ENCODE measurements at places on chromosomes 1 and 21.
A peak's percentile ranks its signal among the peaks of the same experiment; 100 is the strongest.

DNA sequence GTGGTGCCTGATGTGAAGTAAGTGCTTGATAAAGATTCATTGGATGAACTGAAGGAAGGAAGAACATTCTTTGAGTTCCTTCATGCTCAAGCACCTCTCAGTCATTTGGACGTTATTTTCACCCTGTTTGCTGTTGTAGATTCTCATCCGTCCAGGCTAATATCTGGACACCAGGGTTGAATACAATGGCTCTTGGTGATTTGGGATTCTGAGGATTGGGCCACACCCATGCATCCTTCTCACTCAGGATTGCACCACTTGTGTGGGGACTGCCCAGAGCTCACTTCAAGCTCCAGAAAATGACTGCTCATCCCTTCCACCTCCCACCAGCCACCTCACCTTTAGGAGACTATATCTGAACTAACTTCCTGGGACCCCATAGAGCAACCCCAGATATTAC lies 117.1 kb upstream of the IPO9 start:
- no peak for ATAC-seq

GRCh38 chr1:152827173-152827572 lies at the start of gene LCE1A:
LCE1A (plus strand) TSS chr1:152827473; CDS start chr1:152827473, 0 bp downstream.
- ATAC-seq, result no peak

DNA sequence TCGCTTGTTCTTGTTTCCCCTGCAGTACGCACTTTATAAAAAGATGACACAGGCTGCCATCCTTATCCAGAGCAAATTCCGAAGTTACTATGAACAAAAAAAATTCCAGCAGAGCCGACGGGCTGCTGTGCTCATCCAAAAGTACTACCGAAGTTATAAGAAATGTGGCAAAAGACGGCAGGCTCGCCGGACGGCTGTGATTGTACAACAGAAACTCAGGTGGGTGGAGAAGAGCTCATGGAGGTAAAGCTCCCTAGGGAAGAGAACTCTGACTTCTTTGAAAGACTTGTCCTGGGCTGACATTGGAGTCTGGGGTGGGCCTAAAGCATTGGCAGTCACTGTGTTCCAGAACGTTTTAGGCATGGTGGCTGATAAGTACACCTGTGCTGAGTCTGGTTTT lies 19.9 kb upstream of the VAMP3 start:
- no peak for ATAC-seq

DNA sequence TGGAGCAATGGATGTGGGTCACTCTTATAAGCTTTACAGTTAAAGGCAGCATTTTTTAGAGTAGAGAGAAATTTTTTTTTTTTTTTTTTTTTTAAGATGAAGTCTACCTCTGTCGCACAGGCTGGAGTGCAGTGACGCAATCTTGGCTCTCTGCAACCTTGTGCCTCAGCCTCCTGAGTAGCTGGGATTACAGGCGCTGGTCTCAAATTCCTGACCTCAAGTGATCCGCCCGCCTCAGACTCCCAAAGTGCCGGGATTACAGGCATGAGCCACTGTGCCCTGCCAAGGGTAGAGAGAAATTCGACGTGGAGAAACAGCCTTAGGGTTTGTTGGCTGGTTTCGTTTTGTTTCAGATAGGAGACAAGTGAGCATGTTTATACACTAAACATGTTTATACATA lies 594.2 kb upstream of the ADAMTS5 start:
- no peak for ATAC-seq

- peak; percentile 94 for ATAC-seq
Observed at GRCh38 chr1:8121261-8122159, 95.4 kb upstream of the ERRFI1 start.

DNA sequence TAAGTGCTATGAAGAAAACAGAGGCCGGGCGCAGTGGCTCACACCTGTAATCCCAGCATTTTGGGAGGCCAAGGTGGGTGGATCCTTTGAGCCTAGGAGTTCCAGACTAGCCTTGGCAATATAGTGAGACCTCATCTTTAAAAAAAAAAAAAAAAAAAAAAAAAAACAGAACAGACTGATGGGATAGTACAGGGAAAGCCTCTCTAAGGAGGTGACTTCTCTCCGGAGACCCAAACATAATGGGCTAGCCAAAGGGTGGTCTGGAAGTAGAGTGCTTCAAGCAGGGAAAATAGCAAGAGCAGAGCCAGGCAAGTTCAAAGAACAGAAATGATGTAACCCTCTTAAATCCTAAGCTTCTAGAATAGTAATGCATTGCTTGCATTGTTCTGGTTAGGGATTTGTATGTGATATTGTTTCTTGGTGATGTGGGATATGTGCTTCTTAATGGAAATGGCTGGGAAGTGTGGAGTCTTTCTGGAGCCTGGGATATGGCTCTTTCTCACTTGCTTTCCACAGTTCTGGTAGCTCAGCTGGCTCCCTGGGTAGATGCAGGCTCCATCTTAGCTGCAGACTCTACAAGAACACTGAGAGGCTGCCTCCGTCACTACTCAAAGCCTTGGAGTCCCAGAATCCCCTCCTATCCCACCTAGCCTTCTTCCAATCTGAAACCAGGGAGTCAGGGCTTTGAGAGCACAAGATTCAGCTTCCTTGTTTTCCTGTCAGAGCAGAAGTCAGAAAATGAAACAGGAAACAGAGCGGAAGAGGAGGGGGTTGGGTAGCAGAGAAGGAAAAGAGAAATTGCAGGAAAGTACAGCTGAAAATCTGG lies 1.9 kb upstream of the PIGV start:
- no peak for ATAC-seq

DNA sequence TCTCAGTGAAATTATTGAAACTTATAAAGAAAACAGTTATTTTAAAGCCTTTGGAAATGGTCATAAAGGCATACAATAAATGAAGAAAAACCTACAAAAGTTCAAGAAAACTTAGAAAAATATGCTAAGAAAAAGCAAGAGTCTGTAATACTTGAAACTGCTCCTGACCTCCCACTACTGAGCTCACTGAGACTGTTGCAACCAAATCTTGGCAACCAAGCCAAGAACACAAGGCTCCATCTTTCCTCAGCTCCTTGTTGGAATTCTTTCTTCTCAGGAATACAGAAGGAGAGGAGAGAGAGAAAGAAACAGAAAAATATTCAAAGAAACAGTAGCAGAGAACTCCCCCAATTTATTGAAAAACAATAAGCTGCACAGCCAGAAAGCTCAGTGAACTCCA lies 160.5 kb downstream of the RASAL2 start:
- ATAC-seq, result no peak

GRCh38 chr21:26810676-26811415 lies 34.4 kb downstream of the ADAMTS1 start:
- no peak for ATAC-seq

DNA sequence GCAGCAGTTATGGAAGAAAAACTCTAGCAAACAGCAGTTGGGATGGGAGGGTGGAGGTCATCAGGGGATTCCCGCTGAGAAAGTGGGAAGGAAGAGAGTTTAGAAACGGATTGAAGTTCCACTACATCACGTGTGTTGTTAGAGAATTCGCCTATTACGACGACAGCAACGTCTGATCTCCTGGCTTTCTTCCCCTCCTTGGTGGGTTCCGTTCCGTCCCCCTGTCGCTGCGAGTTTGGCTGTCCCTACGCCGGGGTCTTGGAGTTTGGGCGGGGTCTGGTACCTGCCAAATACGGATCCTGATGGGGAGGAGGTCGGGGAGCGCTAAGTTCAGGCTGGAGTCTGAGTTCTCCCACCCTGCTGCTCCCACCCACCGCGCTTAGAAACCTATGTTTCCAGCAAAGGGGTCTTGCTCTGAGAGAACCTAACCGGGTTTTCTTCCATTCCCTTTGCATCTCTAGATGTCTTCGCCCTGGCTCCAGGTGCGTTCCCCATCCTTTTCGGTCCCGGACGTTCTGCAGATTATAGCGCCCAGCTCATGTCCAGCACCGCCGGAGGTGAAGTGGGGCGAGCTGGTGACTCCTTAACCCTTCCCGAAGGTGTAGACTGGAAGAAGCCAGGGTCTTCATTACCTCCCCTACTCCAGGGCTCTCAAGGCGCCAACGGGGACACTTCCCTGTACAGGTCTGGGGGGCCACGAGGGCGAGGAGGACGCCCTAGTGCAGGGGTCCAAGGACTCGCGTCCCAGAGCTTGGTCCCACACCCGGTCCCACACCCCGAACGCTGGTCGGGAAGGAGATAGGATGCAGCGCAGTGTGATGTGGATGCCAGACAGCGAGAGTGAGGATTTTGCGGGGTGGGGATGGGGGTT lies 641 bp upstream of the KCNK2 start:
- ATAC-seq, result peak; percentile 41

DNA sequence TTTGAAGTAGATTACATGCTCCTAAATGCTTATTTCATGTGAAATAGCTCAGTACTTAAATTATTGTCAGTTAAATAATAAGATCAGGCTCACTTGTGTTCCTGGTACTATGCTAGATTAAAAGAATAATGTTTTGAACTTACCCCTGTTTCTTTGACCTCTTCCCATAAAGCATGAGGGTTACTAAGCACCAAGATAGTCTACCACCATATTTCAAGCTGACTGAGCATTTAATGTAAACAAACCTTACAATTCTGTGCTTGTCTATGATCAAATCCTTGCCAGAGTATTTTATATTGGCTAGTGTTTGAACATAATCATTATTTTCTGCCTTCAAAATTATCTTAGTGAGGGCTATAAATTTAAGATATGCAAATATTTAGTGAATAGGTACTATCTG lies 98.1 kb downstream of the LHX9 start:
- ATAC-seq, result no peak

DNA sequence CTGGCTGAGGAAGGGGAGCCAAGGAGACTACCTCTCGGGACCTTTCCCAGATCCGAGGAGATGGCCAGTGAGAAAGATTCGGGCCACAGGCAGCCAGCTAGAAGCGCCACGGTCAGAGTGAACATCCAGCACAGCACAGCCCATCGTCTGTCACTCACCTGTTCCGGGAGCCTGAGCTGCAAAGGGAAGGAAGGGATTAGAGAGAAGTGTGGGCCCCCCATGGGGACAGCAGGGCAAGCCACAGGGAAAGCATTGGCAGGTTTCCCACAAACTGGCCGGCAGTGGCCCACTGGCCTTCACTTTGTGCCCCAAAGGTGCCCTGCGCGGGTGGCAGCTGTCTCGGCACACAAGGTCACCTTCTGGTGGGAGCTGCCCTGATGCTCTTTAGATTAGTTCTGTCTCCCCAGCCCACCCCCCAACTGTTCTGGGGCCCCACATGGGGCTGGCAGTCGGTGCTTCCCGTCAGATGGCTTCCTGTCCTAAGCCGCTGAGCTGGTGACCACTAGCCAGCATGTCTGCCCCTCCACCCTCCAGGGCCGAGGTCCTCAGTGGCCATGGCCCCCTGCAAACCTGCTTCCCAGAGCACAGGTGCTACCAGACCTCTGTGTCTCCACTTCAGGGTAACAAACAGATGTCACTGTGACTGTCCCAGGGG lies 56.7 kb downstream of the LACTBL1 start:
- ATAC-seq, result peak; percentile 46

- ATAC-seq, result peak; percentile 35
Observed at GRCh38 chr1:109521002-109521951, 11.8 kb upstream of the AMIGO1 start.

DNA sequence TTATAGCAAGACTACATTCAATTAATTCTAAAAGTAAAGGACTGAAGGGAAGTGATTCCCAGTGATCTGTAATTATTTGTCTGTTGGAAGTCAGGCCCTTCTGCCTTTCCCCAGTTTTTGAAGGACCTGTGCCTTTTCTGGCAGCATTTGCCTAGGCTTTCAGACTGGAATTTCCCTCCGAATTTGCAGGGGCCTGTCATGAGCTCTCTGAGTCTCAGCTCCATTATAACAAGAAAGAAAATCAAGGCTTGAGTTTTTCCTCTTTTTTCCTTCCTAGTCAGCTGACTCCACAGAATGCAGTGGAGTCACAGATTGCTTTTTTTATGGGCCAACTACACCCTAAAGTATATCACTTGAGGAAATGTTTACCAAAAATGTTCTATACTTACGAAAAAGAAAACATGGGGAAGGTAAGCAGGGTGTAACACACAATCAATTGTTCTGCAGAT lies 1.1 kb downstream of the NR5A2 start:
- peak; percentile 15 for ATAC-seq

GRCh38 chr1:202016811-202017748 lies 6.7 kb downstream of the ELF3 start:
- ATAC-seq, result no peak

- peak; percentile 41 for ATAC-seq
Observed at GRCh38 chr1:185929776-185930175, 195.6 kb downstream of the HMCN1 start.

DNA sequence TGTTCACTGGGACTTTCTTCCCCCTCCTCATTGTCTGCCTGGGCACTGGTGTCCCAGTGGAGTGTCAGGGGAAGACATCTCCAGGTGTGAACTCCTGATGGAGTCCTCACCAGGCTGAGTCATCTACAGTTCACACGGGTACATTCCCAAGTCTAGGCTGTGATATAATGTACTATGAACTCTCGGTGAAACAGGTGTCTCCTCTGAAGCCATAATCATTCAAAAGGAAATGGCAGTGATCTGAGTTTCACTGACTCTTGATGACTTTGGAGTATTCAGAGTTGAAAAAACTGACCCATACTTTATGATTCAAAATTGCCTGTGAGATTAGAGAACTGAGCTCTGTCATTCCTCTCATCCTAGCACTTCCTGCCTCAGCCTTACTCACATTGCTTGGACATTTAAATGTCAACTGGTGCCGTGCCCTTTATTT lies 9.1 kb downstream of the LAMC2 start:
- ATAC-seq, result no peak

- no peak for ATAC-seq
Observed at GRCh38 chr1:207282058-207282457, 39.4 kb upstream of the CD55 start.

DNA sequence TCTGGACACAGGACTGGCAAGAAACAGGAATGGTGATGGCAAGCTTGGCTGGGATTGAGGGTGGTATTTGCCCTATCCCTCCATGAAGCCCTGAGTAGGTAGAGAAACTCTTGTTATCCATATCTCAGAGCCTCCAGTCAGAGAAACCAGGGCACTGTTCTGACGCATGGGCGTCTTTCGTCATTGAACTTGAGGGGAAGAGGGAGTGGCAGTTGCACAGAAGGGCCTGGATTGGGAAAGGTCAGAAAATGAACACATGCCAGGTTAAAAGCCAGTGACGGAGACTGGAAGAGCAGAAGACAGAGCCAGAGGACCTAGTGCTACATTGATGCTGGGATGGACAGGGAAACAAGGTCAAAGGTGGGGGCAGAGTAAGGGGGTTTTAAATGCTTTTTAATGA lies 516.7 kb downstream of the PLPP3 start:
- ATAC-seq, result no peak

- ATAC-seq, result no peak
Observed at GRCh38 chr1:243596431-243597062, 253.5 kb downstream of the AKT3 start.

GRCh38 chr1:3002349-3003038 lies 18.8 kb upstream of the ACTRT2 start:
- no peak for ATAC-seq

- no peak for ATAC-seq
Observed at GRCh38 chr21:37784591-37785318, 131.5 kb downstream of the KCNJ6 start.

- peak; percentile 98 for ATAC-seq
Observed at GRCh38 chr1:116556289-116557006, 14.4 kb downstream of the CD58 start.

DNA sequence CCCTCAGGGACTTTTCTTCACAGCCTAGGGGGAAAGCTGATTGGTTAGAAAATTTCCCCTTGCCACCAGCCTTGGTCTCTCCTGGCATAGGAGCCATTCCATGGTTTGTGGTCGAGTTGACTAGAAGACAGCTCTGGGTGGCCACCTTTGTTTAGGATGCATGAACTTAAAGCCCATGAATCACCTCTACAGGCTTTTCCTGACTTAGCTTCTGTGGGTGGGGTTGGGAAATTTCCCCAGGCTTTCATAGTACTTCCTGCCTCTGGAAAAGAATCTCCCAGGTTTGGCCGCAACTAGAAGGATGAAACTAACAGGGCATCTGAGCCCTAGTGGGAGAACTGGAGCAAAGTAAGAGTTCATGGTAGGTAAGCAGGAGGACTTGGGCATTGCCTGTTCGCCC lies 72.6 kb downstream of the SNRPE start:
- ATAC-seq, result no peak

GRCh38 chr1:112605633-112606327 lies 13.2 kb downstream of the ST7L start:
- no peak for ATAC-seq

Measured in motor neuron (in vitro differentiated cells).